ENCODE measurements at places on chromosomes 2 and 18. TPM values are rescaled to one million over a fixed set of nuclear protein-coding genes. Genes with fewer than 3 reads are reported as not detected.

DNA sequence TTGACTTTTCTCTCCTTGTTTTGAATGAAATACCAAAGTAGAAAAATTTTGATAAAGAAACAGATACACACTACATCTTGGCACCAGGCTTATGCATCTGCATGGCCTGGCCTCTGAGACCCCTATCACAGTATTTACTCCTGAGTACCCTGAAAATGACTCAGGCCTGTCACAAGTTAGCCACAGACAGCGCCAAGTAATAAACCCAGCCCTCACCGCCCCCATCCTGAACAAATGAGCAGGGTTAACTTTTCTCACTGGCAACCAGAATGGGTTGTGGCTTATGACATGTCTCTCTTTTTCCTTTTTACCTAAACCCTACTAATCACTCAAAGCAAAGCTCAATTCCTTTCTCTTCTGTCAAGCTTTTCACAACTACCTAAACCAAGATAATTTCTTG lies 35.3 kb downstream of the SPRED2 start:
- no peak for DNase-seq

YPEL5 gene
- total RNA-seq: 33.3 TPM

DNA sequence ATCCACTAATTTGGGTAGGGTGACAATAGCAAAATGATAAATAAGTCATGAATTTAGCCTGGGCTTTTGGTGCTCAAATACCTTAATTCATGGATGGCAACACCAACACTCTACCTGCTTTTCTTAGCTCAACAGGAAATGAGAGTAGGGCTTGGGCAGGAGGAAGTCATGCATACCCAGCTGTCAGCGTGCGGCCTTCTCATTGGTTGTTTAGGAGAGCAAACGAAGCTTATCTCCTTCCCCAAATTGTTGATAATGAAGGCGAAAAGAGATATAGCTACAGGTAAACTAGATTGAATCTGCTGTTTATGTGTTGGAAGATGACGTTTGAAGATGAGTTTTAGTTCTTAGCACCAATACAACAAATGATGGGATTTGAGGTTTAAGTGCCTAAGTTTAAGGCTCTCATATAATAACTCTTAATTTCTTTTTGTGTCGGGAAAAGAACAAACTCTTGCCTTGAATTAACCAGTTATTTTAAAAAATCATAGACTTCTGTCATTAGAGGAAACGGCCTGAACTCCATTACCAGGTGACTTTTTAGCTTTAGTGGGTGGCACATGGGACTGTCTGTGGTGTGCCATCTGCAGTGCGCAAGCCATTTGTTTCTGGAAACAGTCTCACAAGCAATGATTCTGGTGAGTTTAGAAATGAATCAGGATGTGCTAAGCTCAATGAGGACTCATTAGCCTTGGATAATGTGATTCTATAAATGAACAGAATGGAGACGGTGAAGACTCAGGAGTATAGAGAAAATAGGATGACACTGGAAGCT lies 19.8 kb downstream of the MAP4K4 start:
- DNase-seq: peak; percentile 75

- no peak for DNase-seq
Observed at GRCh38 chr18:42106784-42107183, 151.8 kb downstream of the PIK3C3 start.

INPP5D gene
- total RNA-seq: 50.9 TPM

SPC25 gene
- 32.0 TPM for total RNA-seq

DNA sequence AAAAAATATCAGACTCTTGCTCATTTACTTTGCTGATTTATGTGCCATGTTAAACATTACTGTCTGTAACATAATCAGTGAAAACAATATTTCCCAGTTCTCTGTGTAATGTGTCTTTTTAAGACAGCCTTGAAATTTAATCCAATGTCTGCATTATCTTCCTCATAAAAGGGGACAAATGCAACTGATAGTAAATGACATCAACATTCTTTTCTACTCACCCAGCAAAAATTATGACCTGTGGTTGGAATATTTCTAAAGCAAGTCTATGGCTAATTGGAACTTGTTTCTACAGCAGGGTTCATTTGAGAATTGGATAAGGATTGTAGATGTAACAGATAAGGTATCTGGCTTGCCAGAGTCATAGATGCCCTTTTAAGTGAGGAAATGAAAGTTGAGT lies 34.8 kb downstream of the C1D start:
- DNase-seq: no peak

GRCh38 chr2:53508667-53509066 lies 258.9 kb upstream of the CHAC2 start:
- no peak for DNase-seq

GRCh38 chr2:74522516-74522915 lies 3.5 kb downstream of the DQX1 start:
- no peak for DNase-seq

SGPP2 gene
- 7.0 TPM for total RNA-seq

CNTNAP5 gene
- not detected for total RNA-seq

DNA sequence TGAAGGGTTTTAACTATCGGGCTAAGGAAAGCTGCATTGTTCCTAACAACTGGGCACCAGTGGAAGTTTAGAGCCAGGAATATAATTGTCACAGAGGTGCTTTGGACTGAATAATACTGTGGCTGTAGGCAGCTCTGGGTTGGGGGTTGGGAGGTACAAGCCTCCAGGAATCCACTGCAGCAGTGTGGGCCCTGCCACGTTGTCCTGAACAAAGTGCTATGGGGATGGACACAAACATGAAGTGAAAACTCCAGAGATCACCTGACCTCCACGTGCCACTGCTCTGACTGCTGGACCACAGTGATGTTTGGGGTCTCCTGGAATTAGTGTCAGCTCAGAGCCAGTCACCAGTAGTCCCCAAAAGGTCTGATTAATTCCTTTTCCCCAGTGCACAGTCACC lies 110.9 kb downstream of the BCL2 start:
- DNase-seq: no peak

- no peak for DNase-seq
Observed at GRCh38 chr2:237201461-237202287, 116.0 kb downstream of the COPS8 start.

- DNase-seq: no peak
Observed at GRCh38 chr2:55802067-55802466, 108.4 kb upstream of the PNPT1 start.

GRCh38 chr2:137173463-137173862 lies 408.1 kb downstream of the THSD7B start:
- DNase-seq: no peak

DNA sequence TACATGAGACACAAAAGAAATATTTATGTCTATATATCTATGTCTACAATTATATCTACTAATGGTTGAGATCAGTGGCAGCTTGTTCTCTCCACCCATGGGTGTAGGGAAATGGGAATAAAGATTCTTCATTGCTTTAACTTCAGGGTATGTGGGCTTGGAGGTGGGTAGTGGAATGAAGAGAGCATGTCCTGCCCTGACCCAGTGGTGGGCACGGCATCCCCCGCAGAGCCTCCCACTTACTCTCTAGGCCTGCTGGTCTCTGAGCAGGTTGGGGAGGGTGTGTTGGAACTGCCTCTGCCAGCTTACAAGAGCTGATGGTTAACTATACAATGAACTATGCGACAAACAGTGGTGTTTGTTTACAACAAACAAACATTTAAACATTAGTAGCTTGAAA lies 152.5 kb upstream of the SKOR2 start:
- DNase-seq: no peak

GRCh38 chr2:24872344-24873115 lies 47.5 kb downstream of the ADCY3 start:
- DNase-seq: no peak

DNA sequence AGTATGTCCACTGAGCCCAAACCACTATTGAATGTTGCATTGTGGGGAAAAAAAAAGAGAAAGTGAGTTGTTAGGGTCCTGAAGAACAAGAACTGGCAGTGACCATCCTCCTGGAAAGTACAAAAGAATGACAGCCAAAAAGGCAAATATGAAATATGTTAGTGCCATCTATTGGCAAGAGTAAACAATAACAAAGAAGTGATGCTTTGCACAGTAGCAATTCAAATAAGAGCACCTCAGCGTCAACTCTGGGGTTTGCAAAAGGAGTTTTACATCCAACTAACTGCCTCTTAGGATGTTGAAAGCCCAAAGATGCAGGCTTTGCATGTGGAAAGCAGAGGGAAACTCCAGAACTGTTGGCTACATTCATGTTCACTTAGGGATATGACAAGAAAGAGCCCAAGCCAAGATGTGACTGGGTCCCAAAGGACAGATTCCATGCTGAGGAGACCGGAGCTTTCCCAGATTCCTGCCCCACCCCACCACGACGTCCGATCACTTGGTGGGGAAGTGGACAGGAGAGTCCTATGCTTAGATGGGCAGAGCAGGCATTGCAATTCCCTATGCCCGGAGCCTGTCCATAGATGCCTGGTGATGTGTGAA lies 15.6 kb downstream of the TRABD2A start:
- peak; percentile 25 for DNase-seq

- DNase-seq: no peak
Observed at GRCh38 chr18:47248115-47248603, 3.3 kb downstream of the SKOR2 start.

DNA sequence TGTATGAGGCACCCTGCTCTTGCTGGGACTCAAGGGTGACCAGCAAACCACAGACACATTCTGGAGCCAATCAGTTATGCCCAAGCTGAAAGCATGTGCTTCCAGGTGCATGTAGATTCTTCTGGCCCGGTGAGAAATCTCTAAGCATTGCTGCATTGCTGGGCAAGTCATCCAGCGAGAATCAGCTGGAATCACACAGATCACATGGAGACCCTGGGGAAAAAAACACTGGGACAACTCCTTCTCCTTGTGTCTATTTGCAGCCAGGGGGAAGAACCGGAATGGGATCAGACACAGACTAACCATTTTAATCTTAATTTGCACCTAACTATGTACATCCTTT lies 119.7 kb upstream of the KLF7 start:
- peak; percentile 27 for DNase-seq

DNA sequence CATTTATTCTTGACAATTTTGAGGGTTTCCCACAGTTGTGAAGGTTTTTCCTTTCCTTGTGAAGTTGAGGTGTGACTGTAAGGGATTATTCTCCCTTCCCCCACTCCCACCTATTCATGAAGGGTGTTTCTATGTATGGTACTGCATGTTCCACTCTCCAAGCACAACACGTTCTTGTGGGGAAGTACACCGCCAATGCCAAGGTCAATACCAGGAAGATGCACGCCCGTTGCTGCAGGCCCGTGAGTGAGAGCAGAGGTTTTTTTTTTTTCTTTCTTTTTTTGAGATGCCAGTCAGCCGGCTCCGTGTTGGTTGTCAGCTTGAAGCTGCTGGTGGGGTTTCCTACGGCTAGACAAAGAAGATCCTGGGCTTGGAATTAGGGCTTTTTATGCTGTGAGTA lies 38.6 kb upstream of the EPHA4 start:
- no peak for DNase-seq

DNA sequence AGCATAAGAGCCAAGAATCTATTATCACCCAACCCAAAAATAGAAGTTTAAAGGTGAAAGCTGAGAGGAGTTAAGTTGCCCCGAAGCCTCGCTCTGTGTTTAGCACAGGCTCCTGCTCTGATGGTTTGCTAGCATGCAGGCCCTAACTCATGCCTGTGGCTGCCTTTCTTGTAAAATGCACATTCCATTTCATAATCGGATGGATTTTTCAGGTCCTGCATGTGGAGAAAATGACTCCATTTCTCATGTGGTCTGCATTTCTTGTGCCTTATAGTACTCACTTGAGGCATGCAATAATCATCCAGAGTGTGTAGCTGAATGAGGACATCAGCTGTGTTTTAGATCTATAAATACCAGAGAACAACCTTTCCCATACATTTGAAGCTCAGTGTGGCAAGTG lies 381.8 kb downstream of the CPS1 start:
- no peak for DNase-seq

DNA sequence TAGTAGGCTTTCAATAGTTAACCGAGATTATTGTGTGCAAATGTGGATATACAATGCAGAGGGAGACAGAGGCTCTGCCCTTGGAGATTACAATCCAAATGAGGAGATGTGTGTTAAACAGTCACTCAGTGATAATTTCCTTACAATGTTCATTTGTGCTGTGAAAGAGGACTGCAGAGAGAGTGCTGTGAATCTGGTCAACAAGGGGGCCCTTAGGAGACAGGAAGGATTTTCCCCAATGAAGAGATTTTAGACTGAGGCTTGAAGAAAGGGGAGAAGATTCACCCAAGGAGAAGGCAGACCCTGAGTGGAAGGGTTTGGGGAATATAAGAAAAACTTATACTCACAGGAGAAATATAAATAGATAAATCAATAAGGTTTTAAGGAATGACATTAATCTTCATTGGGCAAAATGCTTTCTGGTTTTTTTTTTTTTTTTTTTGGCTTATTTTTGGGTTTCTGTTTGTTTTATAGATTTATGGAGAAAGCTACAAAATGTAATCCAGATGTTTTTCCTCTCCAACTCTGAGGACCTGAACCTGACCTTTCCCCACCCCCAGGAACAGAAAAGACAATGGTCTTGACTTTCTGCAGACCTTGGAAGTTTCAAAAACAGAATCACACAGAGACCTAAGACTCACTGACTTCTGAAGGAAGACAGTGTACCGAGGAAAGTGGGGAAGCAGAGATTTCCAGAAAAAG lies 151.3 kb upstream of the SERPINE2 start:
- DNase-seq: no peak

C1GALT1C1L gene
- total RNA-seq: not detected

DNA sequence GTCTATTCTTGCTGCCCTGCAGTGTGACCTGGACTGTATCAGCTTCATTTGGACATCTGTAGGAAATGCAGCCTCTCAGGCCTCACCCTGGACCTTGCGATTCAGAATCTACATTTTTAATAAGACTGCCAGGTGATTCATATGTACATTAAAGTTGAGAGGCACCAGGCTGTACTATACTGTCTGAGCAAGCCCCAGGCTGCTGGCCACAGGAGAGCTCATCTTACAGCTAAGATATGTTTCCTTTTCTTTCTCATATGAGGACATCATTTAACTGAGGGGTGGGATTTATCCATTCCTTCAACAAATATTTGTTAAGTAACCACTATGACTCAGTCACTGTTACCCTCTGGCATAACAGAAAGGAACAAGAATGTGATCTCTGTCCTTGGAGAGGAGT lies 78.2 kb upstream of the GCFC2 start:
- DNase-seq: no peak

DNA sequence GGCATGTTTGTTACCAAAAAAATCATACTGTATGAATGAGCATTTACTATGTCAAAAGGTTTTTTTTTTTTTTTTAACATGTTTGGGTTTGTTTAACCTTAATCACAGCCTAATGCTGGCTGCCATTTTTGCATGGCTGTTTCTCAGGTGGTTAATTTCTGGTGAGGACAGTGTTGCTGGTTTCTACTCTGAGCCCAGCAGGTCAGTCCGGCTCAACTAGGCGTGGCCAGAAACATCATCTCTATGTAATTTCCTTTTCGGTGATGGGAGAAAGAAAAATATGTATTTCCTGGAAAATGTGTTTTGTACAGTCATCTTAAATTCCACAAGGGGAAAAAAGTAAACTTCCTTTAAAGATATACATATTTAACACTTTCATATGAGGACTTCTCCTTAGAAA lies 24.9 kb upstream of the BZW1 start:
- no peak for DNase-seq

DNA sequence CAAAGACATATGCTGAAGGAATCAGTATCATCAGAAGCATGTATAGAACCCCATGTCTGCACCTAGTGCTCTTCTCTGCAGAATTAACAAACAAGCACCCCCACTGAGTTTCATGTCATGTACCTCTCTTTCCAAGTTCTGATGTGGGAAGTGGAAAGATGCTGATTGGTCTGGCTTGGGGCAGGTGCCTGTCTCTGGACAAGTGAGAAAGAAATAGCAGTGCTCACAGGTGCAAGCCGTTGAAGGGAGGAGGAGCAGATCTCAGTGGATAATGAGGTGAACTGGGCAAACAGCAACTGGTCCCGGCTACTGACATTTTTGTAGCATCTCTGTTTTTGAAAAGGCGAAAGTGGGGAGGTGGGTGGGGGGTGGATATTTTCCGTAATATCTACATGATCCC lies 17.5 kb upstream of the ACVR1 start:
- no peak for DNase-seq
